ENCODE measurements at places on chromosomes 2 and 18.

DNA sequence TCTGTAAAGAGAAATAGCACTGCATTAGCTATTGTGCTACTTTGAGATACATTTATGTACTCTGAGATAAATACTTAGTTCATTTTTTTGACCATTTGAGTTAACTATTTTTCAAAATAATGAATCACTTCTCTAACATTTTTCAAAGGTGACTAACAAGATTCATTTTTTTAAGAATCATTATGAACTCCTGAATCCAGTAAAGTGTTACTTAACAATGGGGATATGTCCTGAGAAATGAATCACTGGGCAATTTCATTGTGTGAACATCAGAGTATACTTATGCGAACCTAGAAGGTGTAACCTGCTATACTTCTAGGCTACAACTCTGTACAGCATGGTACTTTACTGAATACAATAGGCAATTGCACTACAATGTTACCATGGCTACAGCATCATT, 355.8 kb downstream of the ARL6IP6 start:
- no peak for DNase-seq

DNA sequence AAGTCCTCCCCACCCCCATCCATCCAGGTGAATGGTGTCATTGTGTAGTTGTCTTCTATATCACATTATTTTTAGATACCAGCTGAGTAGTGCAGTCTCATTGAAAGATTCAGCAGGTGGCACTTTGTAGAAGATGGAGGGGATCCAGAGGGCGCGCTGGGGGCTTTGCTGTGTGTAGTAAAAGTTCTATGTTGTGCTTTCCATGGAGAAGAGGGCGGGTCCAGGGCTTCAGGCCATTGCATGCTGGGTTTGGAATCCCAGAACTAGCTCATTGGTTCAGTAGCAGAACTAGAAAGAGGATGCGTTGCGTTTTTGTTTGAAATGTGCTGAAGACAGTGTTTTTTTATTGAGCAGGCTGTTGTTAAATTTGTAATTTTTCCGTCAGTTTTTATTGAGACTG, 120.0 kb downstream of the MAP4K4 start:
- DNase-seq = no peak

- DNase-seq = no peak
These were observed 529 bp upstream of the MTA3 start for GRCh38 chr2:42567806-42568400.

DNA sequence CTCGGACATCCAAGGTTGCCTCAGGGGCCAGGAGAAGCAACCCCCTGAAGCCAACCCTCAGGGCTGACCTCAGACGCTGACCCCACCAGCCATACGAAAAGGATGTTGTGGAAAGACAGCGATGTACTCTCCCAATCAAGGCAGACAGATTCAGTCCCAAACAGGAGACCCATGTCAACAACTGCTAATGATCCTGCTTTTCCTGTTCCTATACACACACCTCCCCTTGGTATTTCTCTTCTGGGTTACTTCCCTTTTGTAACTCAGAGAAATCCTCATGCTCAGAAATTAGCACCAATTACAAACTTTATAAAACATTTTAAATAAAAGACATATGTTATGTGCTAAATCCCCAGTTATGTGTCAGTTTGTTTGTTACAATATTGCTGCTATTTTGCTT, 120.8 kb downstream of the PID1 start:
- no peak for DNase-seq

DNA sequence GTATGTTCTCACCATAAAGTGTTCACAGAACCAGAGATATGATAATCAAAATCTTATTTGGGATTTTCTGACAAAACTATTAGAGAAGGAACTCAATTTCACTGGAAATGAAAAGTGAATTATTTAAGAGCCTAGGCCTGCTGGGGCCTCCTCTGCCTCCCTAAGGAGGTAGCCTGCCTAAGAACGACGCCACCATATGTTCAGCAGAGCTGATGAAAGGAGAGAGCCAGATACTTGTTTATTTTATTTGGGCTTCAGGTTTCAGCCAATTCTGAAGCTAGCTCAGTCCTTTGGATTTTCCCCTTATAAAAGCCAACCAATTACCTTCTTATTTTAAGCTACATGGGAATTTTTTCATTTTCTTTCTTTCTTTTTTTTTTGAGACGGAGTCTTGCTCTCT, 433.1 kb upstream of the MAP2 start:
- no peak for DNase-seq

- no peak for DNase-seq
These were observed 9.8 kb downstream of the HNRNPLL start for GRCh38 chr2:38592951-38593350.

Measured in activated naive CD4-positive, alpha-beta T cell treated with Interleukin-2 at 50 U/mL for 16 hours (primary cell).